ENCODE measurements at places on chromosomes 3 and 15.
A peak's percentile ranks its signal among the peaks of the same experiment; 100 is the strongest.

DNA sequence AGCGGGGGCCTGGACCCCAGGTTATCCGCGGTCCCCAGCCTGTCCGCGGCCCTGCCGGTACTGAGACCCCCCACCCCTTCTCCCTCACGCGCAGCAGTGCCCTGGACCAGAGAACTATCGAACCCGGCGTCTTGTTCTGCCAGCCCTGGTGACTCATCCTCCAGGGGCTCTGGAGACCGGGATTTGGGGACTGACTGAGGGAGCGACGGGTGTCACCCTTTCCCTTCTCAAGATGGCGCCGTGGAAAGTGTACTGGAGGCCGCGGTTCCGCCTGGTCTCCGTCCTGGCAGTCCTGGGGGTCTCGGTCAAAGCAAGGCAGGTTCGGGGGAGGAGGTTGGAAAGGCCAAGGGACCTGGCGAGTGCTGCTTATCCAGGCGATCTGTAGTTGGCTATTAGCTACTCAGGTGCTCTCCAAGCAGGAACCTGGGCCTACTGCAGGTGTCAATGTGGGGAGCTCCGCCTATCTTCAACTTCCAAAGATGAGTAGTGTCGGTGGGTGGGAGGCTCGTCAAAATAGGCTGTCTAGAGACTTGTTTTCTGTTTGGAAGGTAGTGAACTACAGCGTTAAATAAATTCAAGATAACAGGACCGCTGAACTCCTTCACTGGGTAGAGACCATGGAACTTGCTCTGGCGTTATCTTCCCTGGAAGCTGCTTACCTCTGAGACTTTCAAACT, 790 bp downstream of the RAB5A start:
- DNase-seq = peak; percentile 81

- no peak for DNase-seq
Observed at GRCh38 chr3:37897763-37898162, 36.1 kb downstream of the CTDSPL start.

- no peak for DNase-seq
Observed at GRCh38 chr3:108736821-108737220, 20.4 kb downstream of the RETNLB start.

GRCh38 chr3:45994419-45995235, 997 bp downstream of the FYCO1 start:
- DNase-seq = no peak

- DNase-seq = no peak
Observed at GRCh38 chr3:127784283-127784682, 38.0 kb downstream of the MGLL start.

GRCh38 chr3:181921220-181921619, 209.5 kb downstream of the SOX2 start:
- no peak for DNase-seq

DNA sequence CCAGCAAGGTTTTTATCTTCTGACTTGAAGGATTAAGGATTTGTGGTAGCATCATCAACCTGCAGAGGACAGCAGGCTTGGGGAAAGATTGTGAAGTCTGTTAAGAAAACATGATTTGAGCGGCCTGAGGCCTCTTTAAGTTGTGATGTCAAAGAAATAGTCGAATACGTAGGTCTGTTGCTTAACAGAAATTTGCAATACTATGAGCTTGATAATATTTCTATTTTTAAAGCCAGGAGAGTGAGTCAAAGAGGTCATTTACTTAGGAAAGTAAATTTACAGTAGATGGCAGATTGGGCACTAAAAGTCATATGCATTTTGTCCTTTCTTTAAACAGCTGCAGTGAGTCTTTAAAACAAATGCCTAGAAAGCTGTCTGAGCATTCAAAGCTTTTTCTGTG, 336.3 kb downstream of the DIPK2A start:
- DNase-seq = no peak

DNA sequence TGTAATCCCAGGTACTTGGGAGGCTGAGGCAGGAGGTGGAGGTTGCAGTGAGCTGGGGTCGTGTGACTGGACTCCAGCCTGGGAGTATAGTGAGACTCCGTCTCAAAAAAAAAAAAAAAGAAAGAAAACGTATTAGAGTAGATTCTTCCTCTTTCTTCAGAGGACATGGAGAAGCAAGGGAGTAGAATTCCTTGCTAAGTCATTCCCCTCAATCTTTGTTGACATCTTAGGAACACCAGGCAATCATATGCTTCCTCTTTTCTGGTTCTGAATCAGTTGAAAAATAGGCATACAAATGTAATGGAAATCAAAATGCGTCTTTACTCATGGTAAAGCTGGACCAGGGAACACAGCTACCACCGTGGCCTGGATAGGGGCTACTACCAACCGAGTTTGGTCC, 38.3 kb upstream of the ATOSA start:
- DNase-seq = no peak

DNA sequence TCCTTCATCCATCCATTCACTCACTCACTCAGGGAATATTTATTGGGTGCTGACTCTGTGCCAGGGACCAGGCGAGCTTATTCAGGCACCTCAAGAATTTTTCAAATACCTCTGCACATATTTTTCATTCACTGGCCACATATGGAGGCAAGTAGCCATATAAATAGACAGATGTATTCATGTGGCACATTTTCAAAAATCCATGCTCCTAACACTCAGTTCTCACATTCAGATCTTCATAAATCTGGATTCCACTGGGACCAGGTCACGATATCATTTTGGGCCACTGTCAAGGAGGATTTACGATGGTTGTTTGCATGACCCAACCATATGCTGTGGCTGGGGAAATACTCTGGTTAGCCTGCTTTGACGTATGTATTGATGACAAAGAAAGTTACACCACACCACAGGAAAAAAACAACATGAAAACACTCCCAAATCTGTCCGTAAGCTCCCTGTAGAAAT, 241.8 kb upstream of the LRTM1 start:
- DNase-seq = no peak

- no peak for DNase-seq
Observed at GRCh38 chr3:24311881-24312280, 182.8 kb downstream of the THRB start.

DNA sequence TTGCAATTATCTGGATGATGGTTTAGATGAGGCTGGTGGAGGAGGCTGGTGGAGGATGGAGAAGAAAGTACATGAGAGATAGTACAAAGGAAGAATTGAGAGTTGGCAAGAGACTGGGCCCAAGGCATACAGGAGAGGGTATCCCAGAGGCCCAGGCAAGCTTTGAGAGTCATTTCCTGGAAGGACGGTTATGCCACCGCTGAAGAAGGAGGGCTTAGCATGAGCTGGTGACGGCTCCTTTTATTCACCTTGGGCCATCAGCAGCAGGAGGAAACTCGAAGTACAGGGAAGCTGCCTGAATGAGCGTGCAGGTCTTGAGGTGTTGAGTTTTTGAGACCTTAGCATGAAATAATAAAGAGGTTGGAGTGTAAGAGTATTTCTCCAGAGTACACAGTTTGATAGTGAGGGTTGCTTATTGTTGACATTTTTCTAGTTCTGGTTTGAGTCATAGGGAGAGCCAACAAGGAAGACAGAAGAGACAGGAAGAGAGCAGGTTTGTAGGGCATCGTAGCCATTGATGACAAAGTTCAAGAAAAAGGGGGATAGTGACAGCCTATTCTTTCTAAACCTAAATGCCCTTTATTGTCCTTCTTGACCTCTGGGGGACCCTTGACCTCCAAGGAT, 13.8 kb downstream of the THSD4 start:
- no peak for DNase-seq

DNA sequence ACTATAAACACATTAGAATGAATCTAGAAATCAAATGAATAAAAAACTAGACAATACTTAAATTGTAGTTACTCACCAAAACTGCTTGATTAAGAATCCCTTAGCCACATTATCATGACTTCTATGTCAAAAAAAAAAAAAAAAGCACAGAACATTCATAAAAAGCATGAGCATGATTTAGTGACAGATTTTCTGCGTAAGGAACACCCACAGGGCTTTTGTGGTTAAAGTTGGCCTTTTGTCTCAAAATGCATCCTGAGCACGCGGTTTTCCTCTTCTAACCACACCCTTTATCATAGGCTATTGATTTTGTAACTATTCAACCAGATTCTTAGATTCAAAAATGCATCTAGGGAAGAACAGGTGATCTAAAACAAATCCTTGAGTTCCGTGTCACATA, 334.0 kb upstream of the NR2F2 start:
- DNase-seq = no peak

DNA sequence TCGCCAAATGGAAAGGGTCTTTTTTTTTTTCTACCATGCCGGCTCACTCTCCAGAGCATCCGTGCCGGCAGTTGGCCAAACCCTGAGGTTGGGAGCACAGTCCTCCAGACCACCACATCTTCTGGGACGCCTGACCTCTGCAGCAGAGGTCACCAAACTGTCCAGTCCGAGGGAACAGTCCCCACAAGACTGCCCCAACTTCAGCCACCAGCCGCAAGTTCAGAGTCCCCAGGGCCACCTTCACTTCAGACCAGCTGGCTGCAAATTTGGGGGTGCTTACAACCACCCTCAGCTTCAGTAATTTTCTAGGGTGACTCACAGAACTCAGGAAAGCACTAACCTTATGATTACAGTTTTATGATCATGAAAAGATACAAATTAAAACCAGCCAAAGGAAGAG, 28.9 kb downstream of the PLA2G4D start:
- no peak for DNase-seq

DNA sequence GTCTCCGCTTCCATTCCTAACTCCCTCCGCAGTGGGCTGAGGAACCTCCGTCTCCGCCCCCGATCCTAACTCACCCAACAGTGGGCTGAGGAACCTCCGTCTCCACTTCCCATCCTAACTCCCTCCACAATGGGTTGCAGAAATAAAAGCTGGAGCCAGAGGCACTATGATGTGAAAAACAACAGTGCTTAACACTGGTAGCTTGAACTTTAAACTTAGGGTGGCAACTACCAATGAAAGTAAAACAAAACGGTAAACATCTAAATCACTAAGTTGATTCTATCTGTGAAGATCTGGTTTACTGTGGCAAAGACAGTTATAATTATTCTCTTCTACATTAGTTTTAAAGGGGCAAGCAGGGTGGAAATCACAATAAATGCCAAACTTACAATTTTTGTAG, 25.9 kb upstream of the GP5 start:
- no peak for DNase-seq

GRCh38 chr3:130480736-130481135, 36.2 kb upstream of the COL6A6 start:
- no peak for DNase-seq

DNA sequence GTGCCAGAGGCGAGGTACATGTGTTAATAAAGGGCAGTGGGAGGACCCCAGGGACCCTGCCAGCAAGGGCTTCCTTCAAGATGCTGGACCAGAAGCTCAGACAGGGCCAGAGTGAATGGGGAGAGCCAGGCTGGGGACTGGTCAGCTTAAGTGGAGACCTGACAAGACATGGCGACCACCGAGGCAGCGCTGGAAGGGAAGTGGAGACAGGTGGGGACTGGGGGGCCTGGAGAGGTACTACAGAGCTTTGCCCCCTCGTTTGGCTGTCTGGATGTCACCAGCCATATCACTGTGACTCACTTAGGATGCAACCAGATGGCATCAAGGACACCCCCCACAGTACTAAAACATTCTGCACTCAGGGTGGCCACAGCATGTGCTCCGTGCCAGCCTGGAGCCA, 97.9 kb downstream of the ADCY5 start:
- no peak for DNase-seq

DNA sequence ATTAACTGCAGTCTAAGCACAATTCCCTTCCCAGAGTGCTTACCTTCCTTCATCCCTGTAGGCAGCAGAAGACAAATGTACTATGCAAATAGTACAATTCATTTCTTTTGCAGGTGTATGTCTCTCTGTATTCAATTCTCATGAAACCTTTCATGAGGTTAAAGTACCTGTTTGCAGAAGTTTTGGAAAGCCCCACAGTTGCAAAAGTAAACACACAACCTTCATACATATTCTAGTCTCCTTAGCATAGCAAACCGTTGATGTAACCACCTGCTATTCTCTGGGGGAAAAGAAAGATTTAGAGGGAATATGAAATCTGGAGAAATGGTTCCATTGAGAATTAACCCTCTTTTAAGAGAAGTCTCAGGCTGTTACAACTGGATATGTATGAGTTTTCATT, 200.3 kb upstream of the SUCLG2 start:
- no peak for DNase-seq

DNA sequence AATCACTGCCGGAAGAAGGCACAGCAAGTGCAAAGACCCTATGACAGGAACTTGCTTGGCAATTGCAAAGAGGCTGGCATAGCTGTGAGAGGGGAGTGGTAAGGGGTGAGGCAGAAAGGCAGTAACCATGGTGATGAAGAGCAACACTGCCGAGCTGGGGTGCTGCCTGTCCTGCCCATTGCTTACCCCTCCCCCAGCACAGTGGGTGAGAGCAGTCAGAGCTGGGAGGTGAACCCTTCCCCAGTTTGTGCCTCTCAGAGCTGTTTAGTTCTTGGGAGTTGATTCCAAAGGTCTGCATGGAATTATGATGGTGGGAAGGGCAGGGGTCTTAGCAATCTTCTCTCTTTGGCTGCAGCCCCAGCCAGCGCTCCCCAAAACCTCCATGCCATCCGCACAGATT, 8.8 kb downstream of the TYRO3 start:
- no peak for DNase-seq

DNA sequence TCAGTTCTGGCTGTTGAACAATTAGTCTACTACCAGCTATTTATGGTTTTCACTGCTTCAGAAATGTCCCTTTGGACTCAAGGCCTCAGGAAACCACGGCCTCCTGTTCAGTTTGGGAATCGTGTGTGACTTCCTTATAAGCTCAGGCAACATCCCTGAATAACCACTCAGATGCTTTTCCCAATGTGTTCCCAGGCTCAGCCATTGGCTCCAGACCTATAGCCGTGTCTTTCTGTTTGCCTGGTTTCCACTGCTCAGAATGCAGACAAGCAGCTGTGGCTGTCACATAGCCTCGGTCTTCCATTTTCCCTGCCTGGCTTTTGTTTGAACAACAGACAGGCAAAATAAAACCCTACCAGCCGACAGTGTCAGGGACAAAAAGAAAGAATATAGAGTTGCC, 63.2 kb upstream of the ATP2B2 start:
- no peak for DNase-seq

DNA sequence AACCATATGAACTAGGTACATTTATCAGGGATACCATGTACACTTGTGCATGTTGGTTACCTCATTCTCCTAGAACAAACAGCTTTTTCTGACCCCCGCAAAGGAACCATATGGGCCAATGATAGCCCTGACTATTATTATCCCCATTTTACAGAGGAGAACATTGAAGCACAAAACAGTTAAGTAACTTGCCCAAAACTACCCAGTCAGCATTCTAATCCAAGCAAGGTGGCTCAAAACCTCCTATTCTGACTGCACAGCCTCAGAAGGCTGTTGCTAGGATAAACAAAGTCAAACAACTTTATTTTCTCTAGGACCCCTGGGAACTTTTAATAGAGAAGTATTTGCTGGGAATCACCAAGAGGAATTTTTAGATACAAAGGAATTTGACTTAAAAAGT, 36.7 kb downstream of the CFAP44 start:
- DNase-seq = no peak

GRCh38 chr3:195254454-195255175, 16.3 kb downstream of the XXYLT1 start:
- no peak for DNase-seq

Measured in hematopoietic multipotent progenitor cell treated with erythropoietin and hydrocortisone succinate and interleukin-3 and kit ligand, for 17 days (in vitro differentiated cells).